ENCODE measurements at places on chromosomes 7 and 10. TPM values are rescaled to one million over a fixed set of nuclear protein-coding genes. Genes with fewer than 3 reads are reported as not detected.

MAP3K8 gene
- 16.5 TPM for total RNA-seq

CYP2W1 gene
- 7.5 TPM for total RNA-seq

HOXA1 gene
- 2.0 TPM for total RNA-seq

NOD1 gene
- 14.9 TPM for total RNA-seq

MCMBP gene
- total RNA-seq: 60.9 TPM

COBL gene
- 3.3 TPM for total RNA-seq

ENO4 gene
- total RNA-seq: 0.74 TPM

SPDYE2 gene
- total RNA-seq: 0.16 TPM

MYL10 gene
- total RNA-seq: 0.63 TPM

CPA2 gene
- total RNA-seq: not detected

FZD1 gene
- 25.1 TPM for total RNA-seq

NPSR1 gene
- total RNA-seq: 0.58 TPM

SEMA3E gene
- 24.3 TPM for total RNA-seq

MET gene
- total RNA-seq: 24.3 TPM

SAMD9 gene
- total RNA-seq: 29.0 TPM

CHAT gene
- total RNA-seq: not detected

FAM20C gene
- total RNA-seq: 13.3 TPM

EIF5AL1 gene
- 0.11 TPM for total RNA-seq

ATXN7L1 gene
- 19.3 TPM for total RNA-seq

CFAP69 gene
- total RNA-seq: 19.1 TPM

TMEM60 gene
- total RNA-seq: 23.2 TPM

SPDYE2B gene
- not detected for total RNA-seq

HOXA6 gene
- 8.4 TPM for total RNA-seq

LOXL4 gene
- 8.8 TPM for total RNA-seq

ANLN gene
- total RNA-seq: 66.0 TPM

CARD11 gene
- 5.0 TPM for total RNA-seq

GIMAP4 gene
- total RNA-seq: 43.9 TPM

PAXIP1 gene
- total RNA-seq: 15.2 TPM

DDX21 gene
- total RNA-seq: 37.5 TPM

GET4 gene
- 11.6 TPM for total RNA-seq

ODAD2 gene
- total RNA-seq: 2.7 TPM

CPXM2 gene
- total RNA-seq: 12.3 TPM

ACBD5 gene
- total RNA-seq: 24.9 TPM

ASAH2 gene
- 1.1 TPM for total RNA-seq

PAPOLB gene
- total RNA-seq: 2.2 TPM

Measured in urinary bladder (tissue), 4 donors.